Fibroblast of skin of abdomen (primary cell): ENCODE measurements at places on chromosomes 5 and 9.

GRCh38 chr9:16545639-16546038 is 324.8 kb downstream of the BNC2 start:
- no peak for DNase-seq

DNA sequence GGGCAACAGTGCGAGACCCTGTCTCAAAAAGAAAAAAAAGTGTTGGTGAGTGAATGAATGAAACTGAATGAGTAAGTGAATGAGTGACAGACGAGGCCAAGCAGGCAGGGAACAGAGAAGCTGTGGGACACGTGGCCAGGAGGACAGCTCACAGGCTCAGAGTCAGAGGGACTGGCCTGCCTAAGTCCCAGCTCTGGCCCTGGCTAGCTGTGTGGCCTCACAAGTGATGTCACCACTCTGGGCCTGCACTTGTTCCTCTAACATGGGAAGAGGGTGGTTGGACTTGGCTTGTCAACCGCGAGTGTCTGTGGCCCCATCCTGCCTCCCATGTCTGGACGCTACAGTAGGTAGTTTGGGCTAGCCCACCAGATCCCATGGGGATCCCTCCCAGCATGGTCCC is 4.7 kb upstream of the PLPP7 start:
- no peak for DNase-seq

- DNase-seq = no peak
Observed at GRCh38 chr9:34891386-34891785, 66.7 kb upstream of the PHF24 start.

DNA sequence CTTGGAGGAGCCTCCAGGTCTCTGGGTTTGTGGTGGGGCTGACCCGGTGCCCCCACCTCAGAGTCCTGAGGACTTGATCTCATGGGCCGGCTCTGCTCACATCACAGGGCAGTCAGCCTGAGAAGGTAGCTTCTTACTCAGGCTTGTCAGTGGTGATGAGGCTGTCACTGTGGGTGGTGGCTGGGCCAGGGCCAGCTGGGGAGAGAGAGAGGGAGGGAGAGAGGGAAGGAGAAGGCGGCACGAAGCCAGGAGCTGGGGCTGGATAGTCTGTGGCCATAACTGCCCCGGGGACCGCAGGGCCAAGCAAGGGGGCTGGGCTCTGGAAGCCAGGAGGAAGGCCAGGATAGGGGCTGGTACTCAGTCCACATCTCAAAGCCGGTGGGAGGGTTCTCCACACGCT is 6.5 kb downstream of the NTNG2 start:
- DNase-seq = no peak

DNA sequence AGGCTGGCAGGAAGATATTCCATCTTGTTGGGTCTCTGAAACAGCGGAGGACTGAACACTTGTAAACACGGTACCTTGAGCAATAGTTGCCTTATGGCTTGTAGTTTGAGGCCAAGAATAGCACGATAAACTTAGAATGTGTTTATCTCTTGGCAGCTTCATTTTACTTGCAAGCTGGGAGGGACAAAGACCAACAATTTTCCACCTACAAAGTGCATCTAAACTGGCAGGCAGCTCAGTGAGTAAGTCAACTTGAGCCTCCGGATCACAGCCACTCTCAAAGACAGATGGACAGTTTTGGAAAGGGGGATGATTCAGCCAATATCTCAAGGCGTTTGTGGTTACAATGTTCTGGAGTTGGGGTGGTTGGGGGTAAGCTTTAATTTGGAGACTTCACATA is 652.6 kb downstream of the CETN3 start:
- peak; percentile 67 for DNase-seq

DNA sequence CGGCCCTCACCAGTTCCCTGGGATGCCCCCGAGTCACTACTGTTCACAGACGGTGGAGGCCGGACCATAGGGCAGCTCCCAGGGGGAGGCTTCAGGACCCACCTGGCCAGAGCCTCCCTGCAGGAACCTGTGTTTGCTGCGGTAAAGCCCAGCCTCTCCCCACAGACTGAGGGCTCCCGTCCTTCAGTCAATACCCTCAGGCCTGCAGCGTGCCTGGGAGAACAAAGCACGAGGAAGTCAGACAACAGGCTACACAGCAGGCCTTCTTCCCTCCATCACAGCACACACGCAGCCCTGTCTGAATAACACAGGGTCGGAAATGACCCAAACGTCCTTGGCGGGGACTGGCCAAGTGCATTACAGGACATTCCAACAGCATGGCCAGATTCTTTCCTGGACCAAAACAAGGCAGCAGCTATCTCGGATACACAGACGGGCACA is 34.4 kb downstream of the COL23A1 start:
- DNase-seq = no peak

GRCh38 chr5:72280581-72281069 is 39.4 kb downstream of the MRPS27 start:
- DNase-seq = peak; percentile 69

DNA sequence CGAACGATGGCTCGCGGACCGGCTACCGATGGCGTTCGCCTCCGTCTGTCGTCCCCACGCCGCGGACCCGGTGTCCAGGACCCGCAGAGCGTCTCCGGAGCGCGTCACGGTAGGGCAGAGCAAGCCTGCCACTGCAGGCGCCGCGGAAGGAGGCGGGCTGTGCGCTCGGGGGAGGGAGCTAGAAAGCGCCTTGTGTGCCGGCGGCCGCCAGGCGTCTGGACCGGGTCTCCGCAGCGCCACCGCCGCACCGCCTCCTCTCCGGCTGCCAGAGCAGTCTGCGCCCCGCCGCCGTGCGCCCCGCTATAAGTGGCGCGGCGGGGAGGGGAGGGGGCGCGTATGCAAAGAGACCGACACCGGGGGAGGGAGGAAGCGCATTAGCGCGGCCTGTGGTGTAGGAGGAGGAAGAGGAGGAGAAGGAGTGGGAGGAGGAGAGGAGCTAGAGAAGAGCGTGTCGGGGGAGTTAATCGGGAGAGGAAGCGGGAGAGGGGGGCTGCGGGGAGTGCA is at the start of gene ENC1:
ENC1 (minus strand) TSS at position 279 of the 504 bp plus-strand sequence. CDS start 4,243 bp downstream, outside the sequence.
- peak; percentile 94 for DNase-seq

DNA sequence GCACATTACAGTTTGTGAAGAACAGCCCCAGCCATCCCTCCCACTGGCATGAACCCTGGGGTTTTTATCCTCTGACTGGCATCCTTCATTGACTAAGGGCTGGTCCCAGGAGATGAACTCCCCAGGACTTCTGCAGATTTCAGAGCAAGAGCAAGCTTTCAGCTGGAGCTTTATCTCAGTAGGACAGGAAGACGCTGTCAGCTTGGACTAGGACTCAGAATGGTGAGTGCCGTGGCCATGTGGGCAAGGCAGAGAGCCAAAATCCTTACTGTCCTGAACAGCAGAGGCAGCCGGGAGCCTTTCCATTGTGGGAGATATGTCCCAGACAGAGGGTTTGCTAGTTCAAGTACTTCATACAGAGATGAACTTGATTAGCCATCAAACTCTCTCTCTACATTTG is 3.2 kb upstream of the ACOT12 start:
- peak; percentile 43 for DNase-seq

- DNase-seq = peak; percentile 69
Observed at GRCh38 chr5:135127439-135128240, 93.6 kb upstream of the PITX1 start.

- no peak for DNase-seq
Observed at GRCh38 chr9:97807681-97808080, 45.3 kb upstream of the FOXE1 start.

GRCh38 chr5:144697847-144698262 is 527.2 kb downstream of the KCTD16 start:
- peak; percentile 95 for DNase-seq

DNA sequence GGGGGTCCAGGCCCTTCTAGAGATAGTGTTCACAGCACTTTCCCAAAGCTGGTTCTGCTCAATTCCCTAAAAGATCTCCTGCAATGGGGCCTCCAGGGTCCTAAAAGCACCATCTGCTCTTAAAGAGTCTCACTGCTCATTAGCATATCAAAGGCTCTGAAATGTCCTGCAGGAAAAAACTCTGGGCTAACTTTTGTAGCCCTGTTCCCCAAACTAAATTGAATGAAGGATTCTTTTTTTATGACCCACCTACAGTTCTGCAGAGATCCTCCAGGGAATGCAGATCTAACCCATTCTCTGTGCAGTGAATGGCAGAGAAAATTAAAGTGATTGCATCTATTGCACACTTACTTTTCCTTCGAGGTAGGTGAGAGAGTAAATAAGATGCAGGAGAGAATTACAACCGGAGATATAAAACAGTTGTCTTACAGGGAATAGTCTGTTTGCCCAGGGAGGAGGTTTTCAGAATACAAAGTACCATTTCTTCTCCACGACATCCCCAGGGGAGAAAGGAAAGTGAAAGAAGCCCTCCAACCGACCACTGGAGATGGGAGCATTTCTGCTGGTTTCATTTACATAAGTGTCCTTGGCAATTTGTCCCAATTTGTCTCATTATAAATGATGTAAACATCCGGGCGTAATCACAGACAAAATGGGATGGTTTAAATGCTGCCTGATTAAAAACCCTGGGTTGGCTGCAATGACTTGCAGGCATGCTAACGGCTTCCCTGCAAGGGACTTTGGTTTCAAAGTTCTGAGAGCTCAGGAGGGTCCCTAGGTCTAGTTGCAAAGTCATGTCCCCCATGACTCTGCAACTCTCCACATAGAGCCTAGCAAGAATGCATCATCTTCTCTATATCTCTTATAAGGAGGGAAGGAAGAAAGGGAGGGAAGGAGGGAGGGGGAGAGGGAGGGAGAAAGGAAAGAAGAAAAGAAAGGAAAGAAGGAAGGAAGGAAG is 114.0 kb downstream of the KCNIP1 start:
- no peak for DNase-seq

DNA sequence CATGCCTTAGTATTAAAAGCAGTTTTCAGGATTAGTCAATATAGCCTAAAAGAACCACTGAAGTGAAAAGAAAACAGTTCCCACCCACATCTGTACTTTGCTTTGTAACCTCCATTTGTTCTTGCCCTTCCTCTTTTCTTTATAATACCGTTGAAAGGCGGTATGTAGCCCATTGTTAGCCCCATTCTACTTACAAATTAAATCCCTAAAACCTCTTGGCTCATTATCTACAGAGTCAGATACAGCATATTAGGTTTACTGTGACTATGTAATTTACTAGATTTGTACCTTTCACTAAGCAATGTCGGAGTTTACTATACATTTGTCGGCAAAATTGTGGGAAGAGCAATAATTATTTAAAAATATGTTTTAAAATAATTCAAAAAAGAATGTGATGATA is 17.3 kb downstream of the ALDH1A1 start:
- DNase-seq = no peak

GRCh38 chr9:6646293-6646636 is 736 bp upstream of the GLDC start:
- DNase-seq = no peak

GRCh38 chr5:174157048-174157447 is 111.5 kb downstream of the NSG2 start:
- DNase-seq = no peak

GRCh38 chr5:102832445-102832844 is 77.3 kb downstream of the PAM start:
- no peak for DNase-seq
